DMS79 (cell line): ENCODE measurements at places on chromosomes 6 and 20.

- no peak for DNase-seq
These were observed 129.9 kb downstream of the FYN start for GRCh38 chr6:111743360-111743759.

DNA sequence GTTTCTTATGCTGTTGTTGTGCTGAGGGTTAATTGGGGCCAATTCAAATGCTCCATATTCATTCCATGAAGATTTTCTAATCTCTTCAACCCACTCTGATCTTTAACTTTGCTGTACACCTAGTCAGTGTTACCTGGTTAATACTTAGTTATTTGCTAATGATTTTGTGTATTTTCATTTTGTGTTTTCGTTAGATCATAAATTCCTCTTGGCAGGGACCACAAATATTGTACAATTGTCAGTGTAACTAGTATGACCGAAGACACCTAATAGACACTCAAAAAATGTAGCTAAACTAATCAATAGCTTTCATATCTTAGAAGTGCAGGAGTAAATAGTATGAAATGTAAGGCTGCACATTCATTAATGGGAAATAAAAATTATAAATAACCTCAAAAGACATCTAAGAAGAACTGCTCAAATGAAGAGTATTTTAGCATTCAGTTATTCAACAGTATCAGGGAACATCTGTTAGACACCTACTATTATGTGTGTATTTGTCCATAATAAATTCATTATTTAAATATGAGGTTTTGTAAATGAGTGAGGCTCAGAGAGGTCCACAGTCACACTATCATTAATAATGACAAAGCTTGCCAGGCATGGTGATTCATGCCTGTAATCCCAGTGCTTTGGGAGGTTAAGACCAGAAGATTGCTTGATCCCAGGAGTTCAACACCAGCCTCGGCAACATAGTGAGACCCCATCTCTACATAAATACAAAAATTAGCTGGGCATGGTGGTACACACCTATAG is 13.4 kb upstream of the HSF2 start:
- no peak for DNase-seq

DNA sequence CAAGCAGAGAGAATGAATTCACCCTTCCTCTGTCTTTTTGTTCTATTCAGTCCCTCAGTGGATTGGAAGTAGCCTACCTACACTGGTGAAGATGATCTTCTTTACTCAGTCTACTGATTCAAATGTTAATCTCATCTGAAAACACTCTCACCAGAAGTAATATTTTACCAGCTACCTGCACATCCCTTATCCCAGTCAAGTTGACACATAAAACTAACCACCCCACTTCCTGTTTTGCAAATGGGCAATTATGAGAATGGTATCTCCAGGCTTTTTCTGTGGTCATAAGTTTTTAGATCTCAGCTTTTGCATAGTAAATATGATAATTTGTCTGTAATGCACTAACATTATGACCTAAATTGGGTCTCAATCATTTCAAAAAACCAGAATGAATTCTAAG is 228.8 kb upstream of the ECI2 start:
- DNase-seq: no peak

GRCh38 chr6:37340639-37340943 is 13.2 kb upstream of the RNF8 start:
- no peak for DNase-seq

DNA sequence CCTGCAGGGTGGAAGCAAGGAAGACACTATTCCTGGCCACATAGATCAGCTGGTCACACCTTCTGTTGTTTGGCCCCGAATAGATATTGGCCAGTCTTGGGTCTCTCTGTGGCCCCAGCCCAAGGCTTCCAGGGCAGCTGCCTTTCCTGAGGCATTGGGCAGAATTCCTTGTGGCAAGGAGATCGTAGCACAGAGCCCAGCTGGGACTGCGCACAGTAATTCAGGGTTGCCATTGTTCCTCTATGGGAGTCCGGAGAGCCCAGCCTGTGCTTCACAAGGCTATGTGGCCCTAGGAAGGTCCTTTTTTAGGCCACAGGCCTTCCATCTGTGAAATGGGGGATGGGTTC is 6.9 kb downstream of the SGK2 start:
- DNase-seq: no peak

- DNase-seq: peak; percentile 12
These were observed 49.4 kb upstream of the FYN start for GRCh38 chr6:111922454-111923297.

- DNase-seq: no peak
These were observed 153.4 kb upstream of the CARMIL1 start for GRCh38 chr6:25125736-25126135.

DNA sequence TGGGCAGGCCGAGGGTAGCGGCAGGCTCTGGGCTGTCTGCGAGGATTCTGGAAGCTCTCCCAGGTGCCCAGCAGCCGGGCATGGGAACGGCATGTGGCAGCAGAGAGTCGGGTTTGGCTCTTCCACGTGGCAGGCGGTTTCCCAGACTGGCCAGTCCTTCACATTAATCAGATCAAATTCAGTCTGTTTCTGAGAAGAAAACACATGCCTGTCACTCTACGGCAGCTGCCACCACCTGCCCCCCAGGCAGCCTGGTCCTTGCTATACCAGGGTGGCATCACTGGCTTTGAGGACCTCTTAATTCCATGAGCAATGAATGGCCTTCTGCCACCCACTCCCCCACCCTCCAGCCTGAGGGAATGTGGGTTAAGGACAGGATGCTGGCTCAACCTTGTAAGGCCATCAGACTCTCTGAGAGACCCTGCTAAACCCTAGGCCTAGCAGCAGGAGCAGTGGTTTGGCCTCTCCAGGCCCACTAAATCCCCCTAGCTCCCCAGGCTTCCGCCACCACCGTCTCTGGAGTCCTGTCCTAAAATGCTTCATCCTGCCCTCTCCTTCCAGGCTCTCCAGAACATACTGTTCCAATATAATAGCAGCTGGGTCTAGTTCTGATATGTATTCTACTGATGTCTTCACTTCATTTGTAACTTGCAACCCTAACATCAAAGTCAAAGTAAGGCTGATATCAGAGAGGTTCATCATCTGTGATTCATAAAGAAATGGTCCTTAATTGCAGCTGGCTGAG is 47.8 kb downstream of the PLCG1 start:
- no peak for DNase-seq

GRCh38 chr6:9938801-9939200 is 476.1 kb downstream of the TFAP2A start:
- no peak for DNase-seq

DNA sequence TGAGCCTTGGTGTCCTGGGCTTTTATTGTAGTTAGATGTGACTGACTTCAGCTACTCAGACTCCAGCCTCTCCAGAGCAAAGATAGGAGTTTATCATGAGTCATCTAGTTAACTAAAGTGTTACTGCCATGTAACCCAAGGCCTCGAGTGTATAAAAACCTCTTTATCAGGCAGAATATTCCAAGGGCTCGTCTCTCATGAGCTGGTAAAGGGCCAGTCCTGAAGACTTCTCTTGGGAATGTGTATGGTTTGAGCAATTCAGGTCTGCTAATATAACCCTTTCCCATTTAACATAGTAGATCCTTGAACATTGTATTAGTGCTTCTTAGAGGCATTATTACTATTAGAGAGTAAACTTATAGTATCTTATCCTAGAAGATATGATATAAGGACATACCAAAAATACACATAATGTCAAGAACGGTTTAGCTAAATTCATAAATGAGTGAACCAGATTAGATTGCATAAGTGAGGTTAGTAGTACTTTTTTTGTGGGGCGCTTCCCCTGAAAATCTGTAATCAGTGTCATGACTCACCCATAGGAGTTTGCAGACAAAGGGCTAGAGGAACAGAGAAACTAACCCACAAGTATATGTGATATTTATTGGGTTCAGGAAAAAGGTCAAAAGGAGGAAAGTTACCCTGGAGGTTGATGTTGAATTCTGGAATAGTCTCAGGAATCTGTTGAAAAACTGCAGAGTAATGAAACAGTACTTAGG is 16.0 kb downstream of the DSE start:
- DNase-seq: no peak

- no peak for DNase-seq
These were observed 597 bp upstream of the HINT3 start for GRCh38 chr6:125955973-125956372.

DNA sequence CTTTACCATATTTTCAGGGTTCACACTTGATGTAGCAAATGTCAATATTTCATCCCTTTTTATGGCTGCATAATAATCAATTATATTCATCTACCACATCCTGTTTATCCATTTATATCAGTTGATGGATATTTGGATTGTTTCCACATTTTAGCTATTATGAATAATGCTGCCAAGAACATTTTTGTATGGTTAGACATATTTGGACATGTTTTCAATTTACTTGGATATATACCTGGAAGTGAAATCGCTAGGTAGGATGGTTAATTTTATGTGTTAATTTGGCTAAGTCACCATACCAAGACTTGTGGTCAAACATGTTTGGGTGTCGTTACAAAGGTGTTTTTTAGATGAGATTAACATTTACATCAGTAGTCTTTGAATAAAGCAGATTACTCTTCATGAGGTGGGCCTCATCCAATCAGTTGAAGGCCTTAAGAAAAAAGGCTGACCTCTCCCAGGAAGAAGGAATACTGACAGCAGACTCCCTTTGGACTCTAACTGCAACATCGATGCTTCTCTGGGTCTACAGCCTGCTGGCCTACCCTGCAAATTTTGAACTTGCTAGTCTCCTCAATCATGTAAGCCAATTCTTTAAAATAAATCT is 196.5 kb downstream of the BACH2 start:
- no peak for DNase-seq

GRCh38 chr6:87110636-87111035 is 15.7 kb upstream of the CGA start:
- no peak for DNase-seq

- no peak for DNase-seq
These were observed 141.3 kb upstream of the PMEPA1 start for GRCh38 chr20:57851025-57851682.

- no peak for DNase-seq
These were observed 42.6 kb downstream of the PRKN start for GRCh38 chr6:162684961-162685360.

DNA sequence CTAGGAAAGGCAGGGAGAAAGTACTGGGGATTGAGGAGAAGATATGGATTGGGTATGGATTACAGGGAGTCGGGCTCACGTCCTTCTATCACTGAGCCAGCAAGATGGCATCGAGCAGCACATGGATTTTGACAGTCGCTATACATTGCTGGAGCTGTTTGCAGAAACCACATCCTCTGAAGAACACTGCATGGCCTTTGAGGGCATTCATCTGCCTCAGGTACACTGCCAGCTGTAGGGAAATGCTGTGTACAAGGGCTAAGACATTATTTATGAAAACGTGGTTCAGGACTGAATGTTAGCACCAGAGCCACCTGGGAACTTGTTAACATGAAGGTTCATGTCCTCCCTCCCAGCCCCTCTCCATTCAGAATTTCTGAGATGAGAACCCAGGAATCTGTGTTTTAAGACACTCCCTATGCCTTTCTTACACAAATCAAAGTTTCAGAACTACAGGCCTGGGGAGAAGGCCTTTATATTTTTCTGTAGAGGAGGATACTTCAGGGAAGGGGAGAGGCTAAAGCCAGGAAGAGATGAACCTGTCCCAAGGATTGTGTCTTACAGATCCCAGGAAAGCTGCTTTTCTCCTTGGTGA is 3.5 kb downstream of the CUL9 start:
- no peak for DNase-seq

GRCh38 chr6:131285548-131285947 is 150.3 kb downstream of the AKAP7 start:
- DNase-seq: no peak

DNA sequence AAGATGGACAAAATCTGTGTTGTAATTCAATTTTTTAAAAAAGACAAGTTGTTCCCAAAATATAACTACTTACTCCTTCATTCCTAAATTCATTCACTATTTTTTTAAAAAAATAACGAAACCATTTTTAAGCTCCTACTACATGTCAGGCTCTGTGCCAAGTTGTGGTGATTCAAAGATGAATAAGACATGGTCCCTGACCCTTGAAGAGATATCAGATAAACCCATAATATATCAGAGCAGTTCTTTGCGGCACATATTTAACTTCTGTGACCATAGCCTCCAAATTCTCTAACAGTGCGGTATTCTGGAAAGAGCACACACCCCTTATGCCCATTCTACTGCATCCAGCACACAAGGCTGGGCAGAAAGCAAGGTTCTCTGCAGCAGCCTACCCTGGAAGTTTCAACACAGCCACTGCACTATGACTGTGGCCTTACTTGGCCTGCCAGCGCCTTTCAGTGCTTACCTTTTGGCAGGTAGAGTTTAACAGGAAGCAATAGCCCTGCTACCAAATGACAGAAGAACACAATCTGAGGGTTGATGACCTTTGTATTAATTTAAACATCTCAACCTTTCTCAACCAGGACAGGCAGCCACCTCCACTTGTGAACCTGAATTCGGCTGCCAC is 406.5 kb downstream of the BTBD9 start:
- no peak for DNase-seq

GRCh38 chr6:11343963-11344723 is 111.7 kb upstream of the NEDD9 start:
- no peak for DNase-seq

DNA sequence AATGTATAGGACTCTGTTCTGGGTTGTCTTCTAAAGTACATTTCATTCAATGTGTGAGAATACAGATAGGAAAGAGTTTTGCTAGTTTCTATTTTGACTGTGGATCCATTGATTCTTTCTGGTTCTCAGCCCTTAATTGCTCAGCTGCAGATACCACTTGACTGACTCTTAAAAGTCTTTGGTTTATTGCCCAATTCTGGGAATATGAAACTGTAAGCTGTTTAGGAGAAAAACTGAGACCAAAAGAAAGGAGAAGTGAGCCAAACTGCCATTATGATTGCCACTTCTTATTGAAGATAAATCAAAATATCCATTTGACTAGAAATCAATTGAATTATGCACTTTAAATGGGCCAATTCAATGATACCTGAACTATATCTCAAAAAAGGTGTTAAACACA is 211.4 kb downstream of the ESR1 start:
- DNase-seq: no peak

GRCh38 chr6:17347012-17347411 is 46.4 kb upstream of the CAP2 start:
- DNase-seq: no peak

DNA sequence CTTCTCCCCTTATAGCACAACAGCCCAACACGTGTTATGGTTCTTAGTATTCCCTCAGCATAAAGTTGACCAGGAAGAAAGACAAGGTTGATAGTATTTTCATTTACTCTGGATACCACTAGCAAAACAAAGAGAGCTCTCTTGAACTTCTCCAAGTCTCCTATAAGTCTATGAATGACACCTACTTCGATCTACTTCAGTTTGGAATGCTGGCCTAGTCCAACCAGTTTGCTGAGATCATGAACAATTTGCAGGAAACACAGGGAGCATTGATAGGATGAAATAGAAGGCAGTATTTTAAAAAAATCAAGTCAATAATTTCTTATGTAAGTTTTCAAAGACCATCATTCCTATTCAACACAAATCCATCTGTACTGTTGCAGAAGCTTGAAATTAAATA is 93.6 kb downstream of the GJA10 start:
- DNase-seq: no peak

GRCh38 chr20:36036688-36037087 is 68.3 kb downstream of the CNBD2 start:
- DNase-seq: no peak

- DNase-seq: no peak
These were observed 250.5 kb downstream of the ESR1 start for GRCh38 chr6:152057832-152058498.
